Stimulated activated CD4-positive, alpha-beta T cell treated with anti-CD3 and anti-CD28 coated beads, Interleukin-15, amount 100 ng/mL, for 48 hours (primary cell): ENCODE measurements at places on chromosomes 11 and 22.

DNA sequence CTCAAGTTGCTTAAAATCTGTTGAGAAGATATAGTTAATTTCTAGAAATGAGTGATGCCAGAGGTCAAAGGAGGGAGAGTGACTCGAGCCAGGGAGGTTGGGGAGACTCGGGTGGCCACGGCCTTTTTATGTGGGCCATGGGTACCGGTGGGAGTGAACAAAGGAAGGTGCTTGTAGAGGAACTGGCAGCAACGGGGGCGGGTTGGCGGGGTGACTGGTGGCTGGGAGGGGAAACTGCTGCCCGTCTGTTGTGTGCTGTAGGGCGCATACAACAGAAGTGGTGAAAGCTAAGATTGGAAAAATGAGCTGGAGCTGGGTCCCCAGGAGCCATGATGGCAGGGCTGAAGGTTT, 5.4 kb downstream of the DAGLA start:
- no peak for DNase-seq

DNA sequence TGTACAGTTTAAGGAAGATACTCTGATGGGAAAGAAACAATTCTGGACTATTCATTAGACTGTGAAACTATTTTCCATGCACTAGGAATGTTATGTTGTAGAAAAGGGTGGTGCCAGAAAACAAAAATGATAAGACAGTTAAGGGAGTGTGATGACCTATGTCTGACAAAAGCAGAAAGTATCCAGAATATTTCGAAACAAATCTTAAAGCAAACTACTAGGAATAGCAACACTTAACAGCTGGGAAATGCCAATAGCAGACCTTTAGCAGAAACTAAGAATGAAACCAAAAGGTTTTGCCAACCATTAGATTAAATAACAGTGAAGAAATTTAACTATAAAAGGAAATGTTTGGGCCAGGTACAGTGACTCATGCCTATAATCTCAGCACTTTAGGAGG, 3.3 kb upstream of the ARHGAP20 start:
- no peak for DNase-seq

GRCh38 chr22:34429314-34429713, 509.0 kb upstream of the LARGE1 start:
- no peak for DNase-seq

- DNase-seq = peak; percentile 51
These were observed 98.6 kb upstream of the CD44 start for GRCh38 chr11:35040221-35040942.

DNA sequence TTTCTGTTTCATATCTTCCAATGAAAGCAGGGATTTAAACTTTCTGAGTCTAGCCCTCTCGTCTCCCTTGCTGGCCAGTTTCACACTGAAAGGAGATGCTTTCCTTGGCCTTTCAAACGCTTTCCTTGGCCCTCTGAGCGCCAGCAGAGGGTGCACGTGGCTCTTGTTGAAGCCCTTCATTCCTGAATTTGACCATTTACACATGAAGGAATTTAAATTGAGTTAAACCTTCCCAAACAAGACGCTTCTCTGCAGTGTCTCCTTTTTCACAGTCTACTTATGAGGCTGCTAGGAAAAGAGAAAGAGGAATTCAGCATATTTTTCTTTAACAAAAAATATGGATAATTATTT, 21.6 kb downstream of the NNMT start:
- DNase-seq = no peak

DNA sequence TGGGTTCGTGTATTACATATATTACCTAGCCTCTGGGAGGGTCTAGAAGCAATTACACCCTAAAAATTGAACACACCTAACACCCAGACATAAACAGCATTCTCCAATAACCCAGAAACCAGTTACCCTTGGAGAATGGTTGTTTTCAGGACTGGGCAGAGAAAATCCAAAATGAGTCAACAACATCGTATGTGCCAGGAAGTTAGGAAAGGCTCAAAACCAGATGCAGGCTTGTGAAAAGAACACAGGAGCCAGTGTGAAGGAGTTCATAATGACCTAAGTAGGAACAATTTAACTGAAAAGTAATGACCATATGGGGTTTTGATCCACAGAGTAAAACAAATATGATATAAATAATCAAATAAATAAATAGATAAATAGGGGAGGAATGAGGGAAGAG, 5.1 kb upstream of the CLPB start:
- no peak for DNase-seq

GRCh38 chr11:46743693-46744339, 24.8 kb downstream of the F2 start:
- no peak for DNase-seq

GRCh38 chr11:15073361-15074205, at the start of gene CALCB:
CALCB (plus strand) TSS chr11:15073593; CDS start chr11:15074719, 1,126 bp downstream.
- DNase-seq = no peak

- no peak for DNase-seq
These were observed 6.9 kb upstream of the IGF2 start for GRCh38 chr11:2146051-2146450.

GRCh38 chr11:5684646-5685362, at the start of gene TRIM5:
TRIM5 (minus strand) TSS chr11:5685074; CDS start chr11:5680177, 4,897 bp downstream.
- peak; percentile 76 for DNase-seq

DNA sequence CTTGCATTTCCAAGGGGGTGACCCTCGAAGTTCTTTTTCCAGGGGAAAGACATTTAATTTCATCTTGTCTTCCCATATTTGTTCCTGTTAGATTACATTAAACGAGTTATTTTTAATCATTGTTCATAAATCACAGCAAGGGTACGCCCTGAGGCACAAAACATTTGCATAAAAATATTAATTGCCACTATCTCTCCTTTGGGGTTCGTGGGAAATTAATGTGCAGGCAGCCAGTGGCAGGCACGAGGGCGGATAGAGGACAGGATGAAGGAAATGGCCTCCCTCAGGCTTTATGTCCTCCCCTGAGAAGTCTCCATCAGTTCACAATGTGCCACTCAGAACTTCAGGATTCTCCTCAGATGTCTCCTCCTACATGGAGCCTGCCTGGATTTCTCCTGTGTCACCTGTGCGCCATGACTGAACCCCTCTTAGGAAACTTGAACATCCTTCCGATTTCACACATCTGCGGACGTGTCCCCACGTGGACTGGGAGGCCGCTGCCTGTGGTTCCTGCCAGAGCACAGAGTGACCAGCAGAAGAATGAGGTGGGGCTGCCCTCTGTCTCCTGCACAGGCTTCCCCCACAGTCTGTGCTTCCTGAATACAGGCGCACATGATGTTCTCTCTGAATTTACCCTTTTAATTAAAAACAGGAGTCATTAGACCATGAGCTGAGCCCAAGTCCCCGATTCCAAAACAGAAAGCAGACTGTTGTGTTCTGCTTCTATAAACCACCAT, 1085.9 kb downstream of the TBC1D22A start:
- DNase-seq = no peak

- no peak for DNase-seq
These were observed 22.3 kb upstream of the KCNJ11 start for GRCh38 chr11:17410606-17411379.

DNA sequence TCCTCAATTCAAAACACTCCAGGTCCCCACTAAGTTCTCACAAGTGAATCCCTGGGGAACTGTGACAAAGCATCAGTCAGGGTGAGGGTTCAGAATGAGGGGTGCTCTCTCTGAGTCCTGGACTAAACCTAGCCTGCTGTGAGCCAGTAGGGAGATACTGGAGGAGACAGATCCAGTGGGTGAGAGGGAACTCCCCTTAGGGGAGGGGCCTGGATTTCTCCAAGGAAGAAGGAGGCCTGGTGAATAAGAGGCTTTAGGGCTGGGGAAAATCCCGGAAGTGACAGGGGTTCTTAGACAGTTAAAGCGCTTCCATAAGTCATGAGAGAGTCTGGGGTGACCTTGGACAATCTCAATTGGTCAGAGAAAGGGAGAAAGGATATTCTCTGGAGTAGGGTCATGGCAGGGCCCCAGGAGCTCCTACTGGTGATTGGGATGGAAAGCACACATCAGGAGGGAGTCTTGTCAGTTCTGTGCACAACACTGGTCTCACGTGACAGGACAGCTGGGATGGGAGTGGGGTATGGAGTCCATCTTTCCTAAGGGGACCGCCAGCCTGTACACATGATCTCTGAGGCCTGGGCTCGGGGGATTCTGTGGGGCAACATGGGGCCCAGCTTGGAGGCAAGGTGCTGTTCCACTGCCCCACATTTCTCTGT, 1.5 kb downstream of the TBC1D10A start:
- no peak for DNase-seq

- DNase-seq = no peak
These were observed 10.6 kb downstream of the FREY1 start for GRCh38 chr11:45896422-45896984.

GRCh38 chr11:62120001-62120400, 3.8 kb upstream of the INCENP start:
- no peak for DNase-seq

GRCh38 chr11:92346220-92346619, 121.6 kb downstream of the FAT3 start:
- DNase-seq = no peak

- no peak for DNase-seq
These were observed 33.7 kb upstream of the SMPD1 start for GRCh38 chr11:6356503-6357055.

DNA sequence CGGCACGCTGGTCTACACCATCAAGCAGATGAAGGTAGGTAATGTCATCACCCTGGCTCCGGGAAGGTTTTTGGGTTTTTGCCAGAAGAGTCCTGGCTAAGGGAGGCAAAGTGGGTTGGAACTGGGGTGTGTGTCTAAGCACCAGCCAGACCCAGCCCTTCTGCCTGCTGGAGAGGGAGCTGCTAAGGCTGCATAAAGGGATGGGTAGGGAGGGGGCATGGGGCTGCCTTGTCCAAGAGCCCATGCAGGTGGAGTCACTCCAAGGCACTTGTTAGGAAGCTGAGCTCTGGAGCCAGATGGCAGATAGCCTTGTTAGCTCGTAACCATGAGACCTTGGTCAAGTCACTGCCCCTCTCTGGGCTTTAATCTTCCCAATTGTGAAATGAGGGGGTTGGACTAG, 48.0 kb downstream of the TIMP3 start:
- no peak for DNase-seq

DNA sequence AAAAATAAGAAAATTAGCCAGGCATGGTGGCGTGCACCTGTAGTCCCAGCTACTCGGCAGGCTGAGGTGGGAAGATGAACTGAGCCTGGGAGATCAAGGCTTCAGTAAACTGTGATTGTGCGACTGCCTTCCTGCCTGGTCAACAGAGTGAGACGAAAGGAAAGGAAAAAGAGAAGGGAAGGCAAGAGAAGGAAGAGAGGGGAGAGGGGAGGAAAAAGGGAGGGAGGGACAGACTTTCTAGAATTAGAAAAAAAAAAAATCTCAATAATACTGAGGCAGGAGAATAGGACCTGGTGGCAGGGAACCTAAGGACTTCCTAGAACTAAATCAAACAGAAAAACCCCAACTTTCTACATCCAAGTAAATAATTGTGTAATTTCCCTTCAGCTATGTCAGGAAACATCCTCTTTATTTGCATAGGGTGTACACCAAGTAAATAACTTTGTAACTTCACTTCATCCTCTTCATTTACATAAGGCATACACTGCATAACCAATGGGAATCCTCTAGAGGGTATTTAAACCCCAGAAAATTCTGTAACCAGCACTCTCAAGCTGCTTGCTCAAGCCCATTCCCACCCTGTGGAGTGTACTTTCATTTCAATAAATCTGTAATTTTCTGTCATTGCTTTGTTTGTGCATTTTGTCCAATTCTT, 8.7 kb downstream of the SBF2 start:
- DNase-seq = no peak

DNA sequence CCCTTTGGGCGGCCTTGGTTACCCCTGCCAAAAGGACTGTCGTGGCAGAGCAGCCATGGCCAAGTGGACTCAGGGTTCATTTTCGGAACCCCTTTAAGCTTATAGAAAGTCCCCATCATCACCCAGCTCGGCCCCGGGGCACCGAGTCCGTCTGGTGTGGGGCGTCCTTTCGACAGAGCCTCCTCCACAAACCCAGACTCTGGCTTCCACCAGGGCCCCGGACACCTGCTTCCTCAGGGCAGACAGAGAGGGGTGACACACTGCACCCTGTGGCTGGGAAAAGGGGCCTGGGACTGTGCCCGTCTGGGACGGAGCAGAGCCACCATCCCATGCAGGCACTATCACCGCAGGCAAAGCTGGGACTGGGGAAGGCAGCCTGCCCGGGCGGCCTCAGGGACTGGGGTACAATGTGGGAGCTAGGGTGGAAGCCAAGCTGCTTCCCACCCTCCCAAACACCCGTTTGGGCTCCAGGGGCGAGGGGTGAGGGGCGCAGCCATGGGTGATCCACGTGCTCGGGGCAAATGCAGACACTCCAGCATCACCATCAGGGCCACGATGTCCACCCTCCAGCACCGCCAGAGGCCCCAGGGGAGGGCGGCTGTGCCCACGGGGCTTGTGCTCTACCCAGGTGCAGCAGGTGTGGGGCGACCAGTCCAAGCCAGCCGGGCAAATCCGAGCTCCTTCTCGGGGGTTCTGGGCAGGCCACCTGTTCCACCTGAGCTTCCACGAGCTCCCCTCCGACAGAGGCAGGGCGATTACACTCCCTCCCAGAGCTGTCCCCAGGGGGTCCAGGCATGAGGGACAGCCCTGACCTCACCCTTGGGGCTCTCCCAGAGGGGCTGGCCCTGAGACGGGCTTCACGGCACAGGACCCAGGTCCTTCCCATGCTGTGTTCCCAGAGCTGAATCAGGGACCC, 11.7 kb upstream of the MRPL23 start:
- no peak for DNase-seq

DNA sequence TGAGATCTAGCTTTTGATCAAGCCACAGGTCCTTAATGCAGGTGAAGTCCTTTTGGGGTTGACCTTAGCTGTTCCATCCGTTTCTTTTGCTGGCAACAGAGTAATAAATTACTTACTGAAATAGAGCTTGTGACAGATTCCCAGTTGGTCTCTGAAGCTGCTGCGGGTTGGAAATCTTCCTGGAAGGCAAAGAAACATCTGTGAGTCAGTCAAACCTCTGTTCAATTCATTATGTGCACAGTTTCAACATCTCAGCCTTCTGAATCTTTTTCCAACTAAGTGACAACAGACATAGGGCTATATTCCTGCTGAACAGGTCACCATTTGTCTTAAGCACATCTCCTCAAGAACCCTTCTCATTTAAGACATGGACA, 88.9 kb upstream of the DDI1 start:
- DNase-seq = no peak

- DNase-seq = peak; percentile 67
These were observed 15.8 kb downstream of the TMEM258 start for GRCh38 chr11:61776561-61777075.

- no peak for DNase-seq
These were observed 3.7 kb upstream of the OR5AR1 start for GRCh38 chr11:56659755-56660154.

- DNase-seq = no peak
These were observed 168.8 kb upstream of the SYT13 start for GRCh38 chr11:45454917-45455401.

DNA sequence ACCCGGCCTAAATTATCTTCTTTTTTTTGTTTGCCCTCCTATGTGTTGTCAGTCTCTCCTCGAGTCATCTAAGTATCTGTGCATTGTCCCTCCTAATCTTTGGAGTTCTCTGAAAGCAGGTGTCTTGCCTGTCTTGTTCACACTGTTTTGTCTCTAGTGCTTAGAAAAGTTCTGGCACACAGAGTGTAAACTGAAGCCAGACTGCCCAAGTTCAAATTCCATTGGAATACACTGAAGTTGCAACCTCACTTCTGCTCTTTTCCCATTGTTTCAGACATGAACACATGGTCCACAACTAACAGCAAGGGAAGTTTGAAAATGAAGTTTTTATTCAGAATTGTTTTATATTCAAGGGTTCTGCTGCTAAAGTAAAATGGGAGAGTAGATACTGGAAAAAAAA, 38.7 kb downstream of the PAX6 start:
- no peak for DNase-seq

- no peak for DNase-seq
These were observed 23.8 kb upstream of the OAF start for GRCh38 chr11:120186774-120187591.
